Activated CD8-positive, alpha-beta memory T cell treated with anti-CD3 and anti-CD28 coated beads for 1 hour (primary cell): ENCODE measurements at places on chromosomes 4 and X.

- no peak for DNase-seq
These were observed 271.9 kb downstream of the PABPC4L start for GRCh38 chr4:133929531-133930239.

DNA sequence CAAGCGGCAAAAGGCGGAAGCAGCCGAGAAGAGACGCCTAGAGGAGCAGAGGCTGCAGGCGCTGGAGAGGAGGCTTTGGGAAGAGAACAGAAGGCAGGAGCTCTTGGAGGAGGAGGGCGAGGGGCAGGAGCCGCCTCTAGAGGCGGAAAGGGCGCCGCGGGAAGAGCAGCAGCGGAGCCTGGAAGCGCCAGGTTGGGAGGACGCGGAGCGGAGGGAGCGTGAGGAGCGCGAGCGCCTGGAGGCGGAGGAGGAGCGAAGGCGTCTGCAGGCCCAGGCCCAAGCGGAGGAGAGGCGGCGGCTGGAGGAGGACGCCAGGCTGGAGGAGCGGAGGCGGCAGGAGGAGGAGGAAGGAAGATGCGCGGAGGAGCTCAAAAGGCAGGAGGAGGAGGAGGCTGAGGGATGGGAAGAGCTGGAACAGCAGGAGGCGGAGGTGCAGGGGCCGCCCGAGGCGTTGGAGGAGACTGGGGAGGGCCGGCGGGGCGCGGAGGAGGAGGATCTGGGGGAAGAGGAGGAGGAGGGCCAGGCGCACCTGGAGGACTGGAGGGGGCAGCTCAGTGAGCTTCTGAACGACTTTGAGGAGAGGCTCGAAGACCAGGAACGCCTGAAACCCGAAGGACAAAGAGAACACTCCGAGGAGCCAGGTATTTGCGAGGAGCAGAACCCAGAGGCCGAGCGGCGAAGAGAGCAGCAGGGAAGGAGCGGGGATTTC is 72.9 kb downstream of the AASDH start:
- DNase-seq = no peak

DNA sequence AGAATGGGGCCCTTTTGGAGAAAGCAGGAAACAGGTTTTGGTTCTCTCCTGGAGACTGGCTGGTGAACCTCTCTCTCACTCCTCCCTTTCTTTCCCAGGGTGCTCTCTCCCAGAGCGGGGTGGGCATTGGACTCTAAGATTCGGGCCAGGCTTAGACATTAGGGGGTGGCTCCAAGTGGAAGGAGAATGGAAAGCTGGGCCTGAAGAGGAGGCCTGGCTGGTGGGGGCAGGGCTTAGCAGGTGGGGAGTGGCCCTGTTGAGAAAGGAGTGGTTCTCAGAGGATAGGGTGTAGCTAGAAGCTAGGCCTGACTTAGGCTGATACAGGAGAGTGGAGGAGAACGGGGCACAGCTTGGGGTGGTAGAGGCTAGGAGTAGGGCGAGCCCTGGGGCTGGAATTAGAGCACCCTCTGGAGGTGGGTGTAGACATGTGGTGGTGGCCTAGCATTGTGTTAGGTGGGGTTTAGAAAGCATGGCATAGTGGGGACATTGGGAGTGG is 5.7 kb downstream of the PLP2 start:
- no peak for DNase-seq

GRCh38 chrX:20063716-20064351 is 52.9 kb downstream of the MAP7D2 start:
- DNase-seq = no peak

DNA sequence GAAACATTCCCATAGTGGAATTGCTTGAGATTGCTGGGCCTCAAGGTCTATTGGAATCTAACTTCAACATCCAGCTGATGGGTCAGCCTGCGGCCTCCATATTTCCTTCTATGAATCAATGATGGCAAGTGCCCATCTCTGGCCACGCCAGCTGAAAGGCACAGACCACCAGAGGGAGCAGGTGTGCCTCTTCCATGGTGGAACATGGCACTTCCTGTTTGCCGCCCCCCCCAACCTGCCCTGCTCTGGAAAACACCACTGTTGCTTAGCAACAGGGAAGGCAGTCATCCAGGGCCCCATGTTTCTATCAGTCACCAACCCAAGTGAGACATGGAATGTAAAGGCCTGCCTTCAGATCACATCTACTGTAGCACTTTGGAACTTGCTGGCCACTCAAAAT is 11.6 kb downstream of the PAGE4 start:
- peak; percentile 3 for DNase-seq

GRCh38 chrX:104430072-104430741 is 135.8 kb upstream of the IL1RAPL2 start:
- DNase-seq = no peak

GRCh38 chr4:23945451-23946017 is 55.7 kb upstream of the PPARGC1A start:
- DNase-seq = no peak

- no peak for DNase-seq
These were observed 20.5 kb downstream of the MAOB start for GRCh38 chrX:43861750-43862149.

- DNase-seq = no peak
These were observed 11.5 kb downstream of the RAB9A start for GRCh38 chrX:13700380-13700779.

DNA sequence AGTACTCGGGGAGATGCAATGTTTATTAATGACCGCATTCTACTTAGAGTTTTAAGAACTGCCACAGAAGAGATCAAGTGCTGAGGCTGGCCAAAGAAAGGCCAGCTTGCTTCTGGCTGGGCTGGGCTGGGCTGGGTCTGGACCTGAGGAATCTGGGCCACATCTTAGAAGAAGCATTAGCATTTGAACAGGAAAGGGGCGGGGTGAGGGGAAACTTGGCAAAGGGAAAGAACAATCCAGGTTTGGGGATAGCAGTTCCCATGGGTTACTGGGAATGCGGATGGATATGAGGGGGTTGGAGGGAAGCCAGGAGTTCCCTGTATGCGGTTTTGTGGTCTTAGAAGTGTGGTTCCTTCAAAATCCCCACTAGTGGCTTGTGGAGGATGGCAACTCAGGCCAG is 83.3 kb downstream of the CLDN34 start:
- DNase-seq = no peak

- DNase-seq = no peak
These were observed 247.4 kb upstream of the AR start for GRCh38 chrX:67296395-67296794.

- no peak for DNase-seq
These were observed 145.9 kb downstream of the CPEB2 start for GRCh38 chr4:15148199-15148598.

GRCh38 chrX:124530803-124531202 is 184.4 kb downstream of the SH2D1A start:
- no peak for DNase-seq

- DNase-seq = no peak
These were observed 128.7 kb upstream of the TLL1 start for GRCh38 chr4:165744370-165744769.

DNA sequence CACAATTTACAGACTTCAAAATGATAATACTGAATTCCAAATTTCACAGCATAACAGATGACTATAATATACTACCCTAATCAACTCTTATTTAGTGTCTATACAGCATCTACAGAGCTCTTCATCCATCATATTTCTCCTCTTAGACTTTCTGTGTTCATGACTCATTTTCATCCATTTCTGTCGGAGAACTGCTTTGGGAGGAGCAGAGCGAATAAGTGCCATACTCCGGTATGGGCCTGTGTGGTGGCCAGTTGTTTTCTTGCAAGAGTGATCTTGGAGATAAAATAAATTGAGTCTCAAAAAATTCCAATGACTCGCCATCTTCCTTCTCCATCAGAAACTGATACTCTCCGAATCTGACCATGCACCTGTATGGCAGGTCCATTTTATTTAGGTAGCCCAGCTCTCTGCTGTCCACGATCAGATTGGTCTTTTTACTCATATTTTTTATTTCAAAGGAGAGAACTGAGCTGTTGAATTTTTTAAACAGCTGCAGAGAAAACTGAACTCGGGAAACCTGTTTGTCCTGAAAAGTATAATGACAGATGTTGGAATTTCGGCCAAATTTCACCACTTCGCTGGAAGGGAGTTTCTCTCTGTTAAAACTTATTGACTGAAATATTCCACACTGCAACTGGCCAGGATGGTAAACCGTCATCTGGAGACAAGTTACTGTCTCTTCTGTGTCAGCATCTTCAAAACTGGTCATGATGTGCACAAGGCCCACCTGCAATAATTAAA is 7.8 kb downstream of the TIFA start:
- no peak for DNase-seq

GRCh38 chrX:13277539-13277938 is 42.3 kb downstream of the ATXN3L start:
- no peak for DNase-seq

DNA sequence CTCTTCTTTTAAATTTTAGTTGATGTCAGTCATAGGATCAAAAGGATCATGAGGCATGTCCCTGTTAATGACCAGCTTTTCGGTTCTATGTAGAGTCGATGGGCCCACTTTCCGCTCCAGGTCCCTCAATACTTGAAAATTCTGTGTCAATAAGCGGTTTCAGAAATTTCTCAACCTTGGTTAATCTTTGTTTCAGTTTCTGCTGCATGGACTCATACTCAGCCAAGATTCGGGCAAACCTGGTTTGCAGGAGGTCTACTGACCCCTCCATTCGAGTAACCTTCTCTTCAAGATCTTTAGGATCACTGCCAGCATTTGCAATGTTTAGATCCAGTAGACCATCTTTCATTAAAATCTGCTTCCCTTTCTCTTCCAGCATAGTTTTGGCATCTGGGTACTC is 22.0 kb upstream of the NFXL1 start:
- no peak for DNase-seq

DNA sequence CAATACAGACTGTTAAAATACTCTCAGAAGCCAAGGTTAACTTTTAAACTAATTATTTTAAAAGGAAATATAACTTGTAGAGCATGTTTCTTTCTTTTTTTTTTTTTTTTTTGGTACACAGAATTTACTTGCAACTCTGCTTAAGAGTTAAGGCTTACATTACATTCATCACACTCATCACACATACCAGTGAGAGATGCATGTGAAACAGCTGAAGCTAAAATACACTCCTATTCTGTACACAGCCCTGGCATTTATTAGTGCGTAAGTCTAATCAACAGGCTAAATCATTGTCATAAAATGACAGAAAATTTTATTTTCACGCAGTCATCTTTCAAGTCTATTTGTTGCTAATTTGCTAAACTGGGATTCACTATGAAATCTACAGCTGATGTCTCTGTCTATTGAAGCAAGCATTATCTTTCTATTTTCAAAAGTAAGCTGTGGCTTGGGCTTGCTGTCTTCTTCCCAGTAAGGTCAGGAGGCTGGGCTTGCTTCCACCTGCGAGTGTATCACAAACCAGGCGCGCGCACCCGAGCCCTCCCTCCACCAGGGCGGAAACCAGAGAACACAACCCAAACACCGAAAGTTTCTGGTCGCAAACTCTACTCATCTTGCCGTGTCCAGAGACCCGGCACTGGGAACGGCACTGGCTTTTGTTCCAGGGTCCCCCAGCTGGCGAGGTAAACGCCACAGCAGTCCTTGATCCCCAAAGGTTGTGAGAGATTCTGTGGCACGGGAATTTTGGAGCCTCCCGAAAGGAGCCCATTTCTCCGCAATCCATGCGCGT is 3.9 kb downstream of the MAML3 start:
- peak; percentile 43 for DNase-seq

DNA sequence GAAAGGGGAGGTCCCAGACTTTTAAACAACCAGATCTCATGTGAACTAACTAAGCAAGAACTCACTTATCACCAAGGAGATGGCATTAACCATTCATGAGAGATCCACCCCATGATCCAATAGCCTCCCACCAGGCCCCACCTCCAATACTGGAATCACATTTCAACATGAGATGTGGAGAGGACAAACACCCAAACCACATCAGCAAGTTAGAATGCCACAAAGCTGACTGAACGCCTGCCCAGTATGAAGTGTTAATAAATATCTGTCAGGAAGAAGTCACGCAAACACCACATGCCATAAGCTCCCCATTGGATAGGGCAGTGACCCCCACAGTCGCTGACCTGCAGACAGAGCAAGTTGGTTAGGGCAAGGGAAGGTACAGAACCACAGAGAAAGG is 14.3 kb downstream of the SLC10A6 start:
- no peak for DNase-seq

GRCh38 chr4:40484346-40485090 is 145.1 kb downstream of the RBM47 start:
- no peak for DNase-seq

- DNase-seq = no peak
These were observed 8.3 kb downstream of the TRO start for GRCh38 chrX:54928876-54929275.

DNA sequence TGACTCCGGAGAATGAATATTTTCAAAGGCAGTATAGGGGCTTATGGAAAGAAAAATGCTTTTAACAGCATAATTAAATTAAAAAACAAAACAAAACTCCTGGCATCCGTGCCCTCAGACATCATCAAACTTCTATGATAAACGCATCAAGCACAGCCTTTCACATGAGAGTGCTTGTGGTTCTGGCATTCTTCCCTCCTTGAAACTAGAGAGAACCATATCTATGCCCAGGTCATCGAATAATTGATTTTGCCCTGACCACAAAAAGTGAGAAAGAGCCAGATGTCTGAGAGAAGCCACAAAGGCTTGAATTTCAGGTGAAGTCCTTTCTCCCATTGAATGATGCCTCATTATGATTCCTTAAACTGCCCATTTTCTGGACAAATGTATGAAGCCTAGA is 286.8 kb downstream of the CBLL2 start:
- no peak for DNase-seq

GRCh38 chrX:153966283-153966688 is 5.3 kb downstream of the HCFC1 start:
- DNase-seq = no peak

DNA sequence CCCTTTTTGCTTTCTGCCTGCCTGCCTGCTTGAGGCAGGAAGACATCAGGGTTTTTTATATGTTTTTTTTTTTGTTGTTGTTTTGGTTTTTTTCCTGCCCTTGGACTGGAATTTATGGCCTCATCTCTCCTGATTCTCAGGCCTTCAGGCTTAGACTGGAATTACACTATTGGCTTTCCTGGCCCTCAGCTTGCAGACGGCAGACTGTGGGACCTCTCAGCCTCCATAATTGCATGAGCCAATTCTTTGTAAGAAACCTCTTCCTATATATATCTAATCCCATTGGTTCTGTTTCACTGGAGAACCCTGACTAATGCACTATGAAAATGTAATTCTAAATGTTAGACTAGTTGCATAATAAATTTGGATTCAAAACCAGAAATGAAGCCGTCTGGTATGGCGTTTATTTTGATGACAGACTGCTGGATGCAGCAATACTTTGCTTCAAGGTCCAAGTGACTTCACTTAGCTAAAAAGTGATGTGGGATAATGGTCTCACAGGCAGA is 59.0 kb downstream of the SEL1L3 start:
- DNase-seq = no peak

DNA sequence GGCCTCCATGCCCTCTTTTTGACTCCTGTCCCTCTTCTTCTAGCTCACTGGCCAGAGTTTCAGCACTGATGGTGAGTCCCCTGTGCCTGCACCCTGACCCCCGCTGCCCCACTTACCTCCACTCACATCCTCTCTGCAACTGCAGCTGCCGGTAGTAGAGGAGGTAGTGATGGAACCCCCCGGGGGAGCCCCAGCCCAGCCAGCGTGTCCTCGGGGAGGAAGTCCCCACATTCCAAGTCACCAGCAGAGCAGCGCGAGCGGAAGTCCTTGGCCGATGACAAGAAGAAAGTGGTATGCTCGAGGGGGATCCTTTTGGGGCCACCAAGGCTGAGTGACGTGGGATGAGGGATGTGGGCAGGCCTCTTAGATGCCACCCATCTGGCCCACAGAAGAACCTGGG is 5.8 kb downstream of the ARAF start:
- no peak for DNase-seq
